Neuronal stem cell (in vitro differentiated cells): ENCODE measurements at places on chromosomes 5 and 9.

- DNase-seq, result no peak
Observed at GRCh38 chr5:170200876-170201275, 31.9 kb upstream of the C5orf58 start.

- no peak for DNase-seq
Observed at GRCh38 chr5:164119806-164120447, 614.5 kb downstream of the MAT2B start.

DNA sequence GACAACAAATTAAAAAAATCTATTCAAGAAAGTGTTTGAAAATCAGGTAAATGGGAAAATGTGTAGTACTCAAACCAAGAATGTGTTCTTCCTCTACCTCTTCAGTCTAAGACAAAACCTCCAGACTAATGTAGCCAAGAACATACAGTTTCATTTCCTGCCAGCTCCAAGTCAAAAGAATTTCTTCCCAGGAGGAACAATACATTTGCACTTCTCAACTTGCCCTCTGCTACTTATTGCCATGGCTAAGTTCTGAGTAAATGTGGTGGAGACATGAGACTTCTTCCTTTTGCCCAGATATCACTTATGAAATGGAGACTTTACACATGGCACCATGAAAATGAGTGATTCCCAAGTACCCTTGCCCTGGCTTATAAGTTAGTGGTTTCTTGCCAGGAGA, 2112.2 kb upstream of the C9orf72 start:
- no peak for DNase-seq

DNA sequence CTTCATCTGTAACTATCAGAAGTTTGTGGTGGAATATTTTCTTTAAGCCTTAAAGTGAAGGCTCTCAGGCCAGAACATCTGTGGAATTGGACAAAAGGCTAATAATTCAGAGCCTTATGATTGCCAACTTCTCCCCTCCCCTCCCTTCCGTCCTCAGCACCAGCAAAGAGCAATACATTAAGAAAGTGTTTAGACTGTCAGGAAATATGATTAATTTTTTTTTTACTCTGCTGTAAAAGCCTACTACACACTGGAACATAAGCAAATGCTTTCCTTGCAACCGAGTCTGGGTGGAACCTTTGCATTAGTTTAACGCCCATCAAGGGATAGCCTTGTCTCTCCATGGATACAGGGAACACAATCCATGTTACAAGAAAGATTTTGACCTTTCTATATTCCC, 110.3 kb upstream of the TARS1 start:
- DNase-seq, result no peak

DNA sequence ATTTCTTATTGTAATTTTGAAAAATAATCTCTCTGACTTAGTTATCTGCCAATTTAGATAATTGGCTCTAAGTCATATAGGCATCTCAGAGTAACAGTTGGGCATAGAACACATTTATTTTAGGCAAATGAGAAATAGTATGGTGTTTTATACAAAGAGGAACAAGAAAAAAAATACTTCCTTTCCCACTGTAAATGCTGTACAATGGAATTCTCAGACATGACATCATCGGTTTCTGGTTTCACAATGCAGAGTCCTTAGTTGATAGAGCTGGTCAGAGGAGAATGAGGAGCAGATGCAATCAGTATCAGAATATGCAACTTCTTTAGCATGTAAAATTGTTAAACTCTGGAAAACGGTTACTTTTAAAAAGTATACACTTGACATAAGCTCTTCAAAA, 49.4 kb downstream of the PLK2 start:
- no peak for DNase-seq

- DNase-seq, result no peak
Observed at GRCh38 chr5:180283026-180283615, 8.8 kb downstream of the MAPK9 start.

DNA sequence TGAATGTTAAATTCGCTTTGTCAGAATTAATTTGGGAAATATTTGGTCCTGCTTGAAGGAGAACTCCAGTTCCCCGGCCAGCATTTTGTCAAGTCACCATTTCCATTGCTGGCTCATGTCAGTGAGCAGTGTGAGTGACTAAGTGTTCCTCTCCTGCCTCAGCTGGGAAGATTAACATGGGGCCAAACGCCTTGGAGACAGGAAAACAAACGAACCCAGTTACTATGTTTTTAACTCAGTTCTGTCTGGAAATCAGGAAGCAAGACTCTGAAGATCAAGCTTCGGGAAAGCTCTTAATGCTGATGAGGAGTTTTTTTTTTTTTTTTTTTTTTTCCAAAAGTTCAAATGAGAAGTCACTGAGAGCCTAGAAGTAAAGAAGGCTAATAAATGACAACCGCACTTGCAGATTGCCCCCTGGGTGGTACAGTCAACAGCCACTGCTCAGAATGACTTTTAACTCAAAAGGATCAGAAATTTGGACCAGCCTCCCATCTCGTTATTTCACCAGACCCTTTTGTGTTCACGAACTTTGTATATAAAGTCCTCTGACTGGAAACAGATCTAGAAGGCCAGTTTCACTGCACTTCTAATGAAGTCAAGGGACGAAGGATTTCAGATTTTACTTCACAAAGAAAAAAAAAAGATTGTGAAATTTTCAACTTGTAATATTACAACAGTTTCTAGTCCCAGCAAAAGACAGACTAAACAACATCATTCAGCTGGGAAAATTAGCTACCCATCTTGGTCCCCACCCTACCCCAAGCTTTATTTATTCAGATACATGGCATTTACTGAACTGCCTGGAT, 121.3 kb downstream of the LHFPL2 start:
- no peak for DNase-seq

GRCh38 chr9:15305470-15305869, 1.5 kb downstream of the TTC39B start:
- DNase-seq, result no peak

DNA sequence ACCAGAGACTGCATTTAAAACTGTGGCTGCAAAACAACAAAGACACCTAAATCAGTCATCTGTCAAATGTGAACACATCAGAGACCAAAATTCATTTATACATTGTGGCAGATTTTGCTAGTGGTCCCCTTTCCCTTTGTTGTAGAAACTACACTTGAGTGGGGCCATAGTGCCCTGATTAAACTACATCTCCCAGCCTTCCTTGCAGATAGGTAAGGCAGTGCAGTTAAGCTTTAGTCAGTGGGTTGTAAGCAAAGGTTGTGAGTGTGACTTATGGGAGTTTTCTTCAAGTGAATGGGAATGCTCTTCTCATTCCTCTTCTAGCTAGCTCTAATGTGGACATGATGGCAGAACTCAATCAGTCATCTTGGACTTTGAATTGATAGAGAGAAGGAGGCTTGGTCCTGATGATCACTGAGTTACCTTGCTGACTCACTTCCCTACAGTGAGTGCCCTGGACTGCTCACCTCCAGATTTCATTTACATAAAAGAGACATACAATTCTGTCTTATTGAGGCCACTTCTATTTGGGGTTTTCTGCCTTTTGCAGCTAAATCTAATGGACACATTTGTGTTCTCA, 35.2 kb upstream of the SPARC start:
- DNase-seq, result no peak

DNA sequence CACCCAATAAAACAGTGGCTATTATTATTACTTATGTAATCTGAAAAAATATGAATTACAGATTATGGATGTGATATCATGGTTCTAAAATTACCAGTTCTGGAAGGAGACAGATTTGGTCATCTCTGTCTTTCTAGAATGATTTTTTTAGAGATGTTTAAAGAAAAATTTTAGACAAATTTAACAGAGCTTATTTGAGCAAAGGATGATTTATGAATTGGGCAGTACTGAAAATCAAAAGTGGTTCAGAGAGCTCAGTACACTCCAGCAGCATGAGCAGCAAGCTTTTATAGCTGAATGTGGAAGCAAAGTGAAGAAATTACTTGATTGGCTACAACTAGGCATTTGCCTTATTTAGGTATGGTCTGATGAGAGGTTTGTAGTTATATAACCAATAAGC, 11.0 kb downstream of the CAST start:
- DNase-seq, result no peak

- DNase-seq, result no peak
Observed at GRCh38 chr9:95074632-95075031, 242.9 kb downstream of the FANCC start.

- no peak for DNase-seq
Observed at GRCh38 chr5:134585966-134586365, 46.7 kb downstream of the SAR1B start.

DNA sequence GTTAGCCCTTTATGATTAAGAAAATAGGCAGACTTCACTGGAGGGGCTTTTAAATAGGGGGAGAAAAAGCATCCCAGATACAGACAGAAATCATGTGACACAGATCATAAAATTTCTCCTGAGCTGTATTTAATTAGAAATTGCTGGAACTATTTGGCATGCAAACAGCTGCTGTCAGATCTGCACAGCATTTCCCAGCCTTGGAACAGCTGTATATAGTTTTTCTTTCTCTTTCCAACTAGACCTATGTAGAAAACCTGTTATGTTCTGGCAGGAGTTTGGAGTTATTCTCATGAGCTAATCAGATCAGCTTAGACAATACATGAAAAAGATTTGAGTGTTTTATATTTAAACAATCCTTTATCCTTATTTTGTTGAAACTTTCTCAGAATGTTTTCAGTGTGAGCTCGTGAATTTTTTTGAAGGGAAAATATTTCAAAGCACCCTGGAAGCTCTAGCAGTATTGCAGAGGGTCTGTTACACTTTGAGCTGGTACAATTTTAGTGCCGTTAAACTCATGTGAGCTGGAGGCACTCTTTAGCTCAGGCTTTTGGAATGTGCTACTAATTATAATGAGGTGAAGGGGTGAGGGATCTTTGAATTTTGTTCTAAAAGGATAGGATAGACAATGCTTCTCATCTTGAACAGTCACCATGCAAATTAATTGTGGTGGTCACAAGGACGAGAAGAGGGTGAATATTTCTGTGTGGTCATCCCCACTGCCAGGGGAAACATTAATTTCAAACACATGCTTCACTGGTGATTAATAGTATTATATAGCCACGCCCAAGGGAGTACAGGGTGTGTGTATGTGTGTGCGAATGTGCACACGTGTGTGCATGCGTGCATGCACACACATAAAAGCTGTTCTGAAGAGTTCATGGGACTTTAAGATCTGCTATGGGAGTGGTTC, 239.4 kb upstream of the FBXL7 start:
- DNase-seq, result no peak

- DNase-seq, result no peak
Observed at GRCh38 chr9:33211695-33212393, 28.1 kb upstream of the SPINK4 start.

DNA sequence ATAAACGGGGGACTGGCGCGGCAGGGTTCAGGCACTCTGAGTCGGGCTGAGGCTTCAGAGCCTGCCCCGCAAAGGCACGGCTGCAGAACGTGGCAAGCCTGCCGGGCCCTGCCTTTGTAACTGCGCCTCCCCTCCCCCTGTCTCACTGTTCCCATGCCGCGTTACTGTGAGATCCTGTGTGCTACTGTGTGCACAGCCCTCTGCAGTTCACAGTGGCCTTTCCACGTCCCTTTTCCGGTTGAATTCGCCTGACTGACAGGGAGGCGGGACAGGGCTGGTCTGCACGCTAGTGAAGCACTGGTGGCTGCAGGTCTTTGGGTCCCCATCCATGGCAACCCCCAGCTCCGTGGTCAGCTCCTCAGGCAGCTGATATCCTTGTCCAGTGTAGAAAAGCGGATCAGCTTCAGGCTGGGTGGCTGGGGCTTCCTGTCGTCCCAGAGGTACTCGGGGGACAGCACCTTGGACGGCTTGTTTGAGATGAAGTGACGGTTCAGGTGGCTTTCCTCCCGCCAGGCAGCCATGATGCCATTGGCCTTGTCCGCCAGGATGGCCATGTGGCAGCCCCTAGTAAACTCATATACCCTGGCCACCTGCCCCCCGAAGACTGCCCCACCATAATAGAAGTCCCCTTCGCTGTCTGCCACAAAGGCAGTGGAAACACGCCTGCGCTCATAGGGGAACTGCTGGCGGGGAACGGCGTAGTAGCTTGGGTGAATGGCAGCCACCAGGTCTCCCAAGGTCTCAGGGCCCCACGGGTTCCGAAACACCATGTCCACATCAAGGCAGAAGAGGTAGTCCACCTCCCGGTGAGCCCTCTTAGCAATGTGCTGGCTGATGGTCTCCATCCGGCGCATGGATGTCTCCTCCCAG, 10.3 kb downstream of the GBGT1 start:
- no peak for DNase-seq

- no peak for DNase-seq
Observed at GRCh38 chr9:121855476-121855875, 204.0 kb downstream of the DAB2IP start.

- no peak for DNase-seq
Observed at GRCh38 chr9:96779089-96779488, 1.2 kb upstream of the ZNF510 start.

DNA sequence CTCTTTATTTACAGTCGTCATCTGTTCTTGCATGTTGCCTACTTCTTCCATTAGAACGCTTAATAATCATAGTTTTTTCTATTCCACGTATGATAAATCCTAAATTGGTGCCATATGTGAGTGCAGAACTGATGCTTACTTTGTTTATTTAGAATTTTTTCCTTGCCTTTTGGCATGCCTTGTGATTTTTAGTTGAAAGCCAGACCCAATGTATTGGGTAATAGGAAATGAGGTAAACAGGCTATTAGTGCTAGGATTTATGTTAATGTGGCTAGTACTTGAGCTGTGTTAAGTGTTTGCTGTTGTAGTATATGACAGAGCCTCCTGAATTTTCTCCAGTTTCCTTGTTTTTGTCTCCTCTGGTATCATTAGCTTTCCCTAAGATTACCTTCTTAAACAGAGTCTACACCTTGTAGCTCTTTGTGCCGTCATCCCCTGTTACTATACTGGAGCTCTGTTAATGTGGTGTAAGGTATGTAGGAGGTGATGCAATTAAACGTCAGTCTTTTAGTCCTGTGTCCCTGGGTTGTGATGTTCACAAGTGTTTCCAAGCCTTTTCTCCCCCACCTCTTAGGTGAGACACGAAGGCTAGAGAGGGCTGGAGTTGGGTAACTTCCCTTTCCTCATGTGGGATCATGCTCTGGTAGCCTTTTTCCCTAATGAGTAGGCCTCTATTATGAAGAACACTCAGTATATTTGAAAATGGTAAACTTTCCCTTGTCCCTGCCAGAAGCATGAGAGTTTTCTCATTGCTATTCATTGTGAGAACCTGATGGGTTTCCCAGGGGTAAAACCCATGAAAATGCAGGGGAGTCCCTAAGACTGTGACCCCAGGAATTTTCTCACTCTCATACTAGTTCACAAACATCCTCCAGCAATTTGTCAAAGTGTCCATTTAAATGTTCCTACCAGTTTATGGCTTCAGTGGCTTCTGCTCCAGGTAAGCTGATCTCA, 21.2 kb downstream of the SPATA31D3 start:
- DNase-seq, result no peak

DNA sequence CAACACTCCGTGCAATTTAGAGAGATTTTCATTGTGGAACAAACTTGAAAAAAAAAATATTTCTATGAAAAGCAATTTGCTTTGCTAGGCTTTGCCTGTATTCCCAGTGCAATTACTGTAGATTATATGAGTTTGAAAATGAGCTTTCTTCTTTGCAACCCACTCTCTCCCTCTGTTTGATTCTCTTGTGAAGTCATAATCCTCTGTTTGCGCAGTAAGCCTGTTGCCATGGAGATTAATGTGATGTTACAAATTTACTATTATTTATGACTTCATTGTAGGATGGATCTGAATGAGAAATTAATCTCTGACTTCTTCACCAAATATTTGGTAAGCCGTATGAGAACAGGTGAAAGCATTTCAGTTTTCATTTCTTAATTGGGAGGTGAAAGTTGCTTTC, 320.3 kb downstream of the SPATA31D1 start:
- no peak for DNase-seq

- DNase-seq, result no peak
Observed at GRCh38 chr5:136199408-136199807, 6.4 kb upstream of the SMIM32 start.
